ENCODE measurements at places on chromosomes 13 and 19.

- DNase-seq, result no peak
These were observed 69.8 kb downstream of the KCNRG start for GRCh38 chr13:50085063-50085462.

DNA sequence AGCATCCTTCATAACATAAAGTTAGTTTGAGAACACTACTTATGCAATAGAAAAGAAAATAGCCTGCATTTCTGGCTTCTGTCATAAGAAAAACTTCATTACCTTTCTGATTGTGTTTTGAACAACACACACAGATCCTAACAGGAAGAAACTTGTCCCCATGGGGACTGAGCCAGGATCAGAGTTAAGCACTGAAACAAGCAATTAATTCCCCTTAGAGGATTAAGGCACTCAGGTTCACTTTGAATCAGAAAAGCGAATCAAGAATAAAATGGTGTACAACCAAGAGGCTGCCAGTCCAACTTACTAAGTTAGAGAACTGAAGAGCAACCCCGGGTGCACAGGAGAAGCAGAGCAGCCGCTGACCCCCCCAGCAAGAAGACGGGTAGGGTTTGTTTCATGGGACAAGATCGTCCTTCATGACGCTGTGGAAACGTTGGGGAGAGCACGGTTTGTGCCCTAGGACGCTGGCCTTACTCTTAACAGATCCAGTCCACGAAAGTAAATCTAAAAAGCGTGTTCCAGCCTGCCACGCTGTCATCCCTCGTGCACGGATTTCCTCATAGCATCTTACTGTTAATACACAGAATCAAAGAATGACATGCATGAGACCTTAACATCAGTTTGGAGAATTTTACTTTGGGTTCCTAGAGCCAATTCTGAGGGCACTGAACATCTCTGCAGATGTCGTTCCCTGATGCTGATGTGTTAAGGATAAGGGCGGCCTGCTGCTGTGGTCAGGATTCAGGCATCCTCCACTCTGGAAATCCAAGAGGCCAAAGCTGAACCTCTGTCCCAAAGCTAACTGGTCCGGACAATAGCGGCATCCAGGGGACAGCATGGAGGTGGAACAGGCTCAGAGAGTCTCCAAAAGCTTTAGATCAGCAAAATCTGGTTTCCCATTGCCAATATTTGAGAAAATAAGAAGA lies 46.4 kb downstream of the GGACT start:
- DNase-seq, result no peak

- DNase-seq, result no peak
These were observed 59.8 kb upstream of the C1QTNF9 start for GRCh38 chr13:24249624-24250023.

GRCh38 chr19:40923934-40924391 lies 41.9 kb upstream of the CYP2A7 start:
- DNase-seq, result no peak

GRCh38 chr19:14425696-14426138 lies 6.6 kb upstream of the DDX39A start:
- DNase-seq, result no peak

DNA sequence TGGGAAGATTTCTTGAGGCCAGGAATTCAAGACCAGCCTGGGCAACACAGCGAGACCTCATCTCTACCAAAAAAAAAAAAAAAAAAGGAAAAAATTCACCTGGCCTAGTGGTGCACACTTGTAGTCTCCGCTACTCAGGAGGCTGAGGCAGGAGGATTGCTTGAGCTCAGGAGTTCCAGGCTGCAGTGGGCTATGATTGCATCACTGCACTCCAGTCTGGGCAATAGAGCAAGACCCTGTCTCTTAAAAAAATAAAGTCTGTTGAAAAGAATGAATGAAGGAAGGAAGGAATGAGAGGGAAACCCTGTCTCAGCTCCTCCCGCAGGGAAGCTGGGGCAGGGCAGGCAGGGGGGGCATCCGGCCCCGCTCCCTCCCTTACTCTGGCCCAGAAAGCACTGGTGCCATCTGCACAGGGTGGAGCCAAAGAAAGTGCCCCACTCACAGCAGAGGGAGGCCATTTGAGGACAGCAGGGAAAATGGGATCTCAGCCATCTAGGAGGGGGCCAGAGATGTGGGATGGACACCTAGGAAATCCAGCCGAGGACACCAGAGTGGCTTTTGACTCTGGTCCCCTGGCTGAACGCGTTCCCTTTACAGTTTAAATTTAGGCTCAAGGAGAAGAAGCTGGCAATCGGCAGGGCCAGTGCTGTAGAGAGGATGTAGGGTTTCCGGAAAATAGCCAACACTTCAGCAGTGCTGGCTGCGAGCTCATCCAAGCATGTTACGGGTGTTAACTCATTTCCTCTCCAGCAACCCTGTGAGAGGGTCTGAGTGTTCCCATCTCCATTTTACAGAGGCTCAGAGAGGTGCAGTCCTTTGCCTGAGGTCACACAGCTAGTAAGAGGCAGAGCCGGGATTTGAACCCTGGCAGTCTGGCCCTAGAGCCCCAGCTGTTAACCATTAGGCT lies 3.6 kb upstream of the HPN start:
- no peak for DNase-seq

DNA sequence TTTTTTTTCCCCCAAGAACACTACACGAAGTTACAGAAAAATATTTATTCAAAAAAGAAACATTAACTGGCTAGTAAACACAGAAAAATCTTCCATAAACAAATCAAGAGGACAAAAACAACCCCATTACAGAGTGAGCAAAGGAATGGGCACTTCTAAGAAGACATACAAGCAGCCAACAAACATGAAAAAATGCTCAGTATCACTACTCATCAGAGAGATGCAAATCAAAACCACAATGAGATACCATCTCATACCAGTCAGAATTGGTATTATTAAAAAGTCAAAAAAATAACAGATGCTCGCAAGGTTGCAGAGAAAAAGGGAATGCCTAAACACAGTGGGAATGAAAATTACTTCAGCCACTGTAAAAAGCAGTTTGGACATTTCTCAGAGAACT lies 131.7 kb downstream of the UGGT2 start:
- DNase-seq, result no peak

DNA sequence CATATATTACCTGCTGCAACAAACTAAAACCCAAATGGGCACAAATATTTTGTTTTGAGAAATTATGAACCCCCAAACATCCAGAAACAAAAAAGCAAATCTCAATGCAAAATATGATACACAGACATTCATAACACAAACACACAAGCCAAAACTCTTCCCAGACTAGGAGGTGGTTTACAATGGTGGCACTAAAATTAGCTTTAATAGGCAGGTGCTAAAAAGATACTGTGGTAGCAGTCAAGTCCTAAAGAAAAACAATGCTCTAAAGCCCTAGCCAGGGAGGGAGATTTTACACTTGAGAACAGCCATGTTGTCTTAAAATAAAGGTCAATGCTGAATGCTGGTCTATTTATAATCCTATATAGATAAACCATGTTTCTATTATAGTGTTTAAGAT lies 65.0 kb downstream of the DOCK9 start:
- no peak for DNase-seq

GRCh38 chr13:112525356-112525945 lies 62.5 kb downstream of the TUBGCP3 start:
- no peak for DNase-seq

DNA sequence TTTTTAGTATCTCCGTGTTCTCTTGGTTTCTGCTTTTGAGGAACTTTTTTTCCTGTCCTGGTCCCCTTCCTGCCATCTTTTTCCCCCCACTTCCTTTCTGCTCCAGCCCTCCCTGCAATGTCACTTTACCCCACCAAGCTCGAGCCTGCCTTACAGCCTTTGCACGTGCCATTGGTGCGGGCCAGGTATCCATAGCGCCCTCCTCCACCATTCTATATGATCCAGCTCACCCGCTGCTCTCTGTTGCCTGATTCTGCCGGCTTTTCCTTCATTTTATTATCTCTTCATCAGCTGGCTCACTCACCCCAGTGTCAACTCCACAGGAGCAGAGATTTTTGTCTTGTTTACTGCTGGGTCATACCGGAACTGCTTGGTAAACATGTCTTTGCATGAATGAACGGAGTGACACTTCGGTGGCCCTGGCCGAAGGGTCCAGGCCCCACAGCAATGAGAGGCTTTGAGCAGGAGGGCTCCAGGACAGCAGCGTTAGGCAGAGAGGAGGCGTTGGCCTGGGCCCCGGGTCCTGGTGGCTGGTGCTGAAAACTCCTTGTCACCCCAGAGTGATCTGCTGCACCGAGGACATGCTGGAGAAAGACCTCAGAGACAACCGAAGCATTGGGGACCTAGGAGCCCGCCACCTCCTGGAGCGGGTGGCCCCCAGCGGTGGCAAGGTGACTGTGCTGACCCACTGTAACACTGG lies 1.2 kb downstream of the MRI1 start:
- no peak for DNase-seq

DNA sequence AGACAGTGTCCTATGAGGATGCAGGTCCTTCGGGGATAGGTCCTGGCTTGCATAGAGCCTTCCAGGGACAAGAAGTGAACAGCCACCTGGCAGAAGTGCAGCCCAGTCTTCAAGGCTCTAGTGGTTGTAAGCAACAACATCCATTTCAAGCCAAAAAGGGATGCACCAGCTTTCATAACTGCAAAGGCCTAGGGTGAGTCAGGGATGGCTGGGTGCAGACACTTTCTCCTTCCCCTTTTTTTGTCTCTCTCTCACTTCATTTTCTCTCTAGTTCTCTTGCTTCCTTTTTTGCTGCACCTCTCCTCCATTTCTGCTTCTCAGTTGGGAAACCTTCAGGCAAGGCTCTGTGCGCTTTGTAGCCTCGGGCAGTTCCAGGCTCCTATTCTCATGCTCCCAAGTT lies 196.2 kb upstream of the ZNF536 start:
- no peak for DNase-seq

DNA sequence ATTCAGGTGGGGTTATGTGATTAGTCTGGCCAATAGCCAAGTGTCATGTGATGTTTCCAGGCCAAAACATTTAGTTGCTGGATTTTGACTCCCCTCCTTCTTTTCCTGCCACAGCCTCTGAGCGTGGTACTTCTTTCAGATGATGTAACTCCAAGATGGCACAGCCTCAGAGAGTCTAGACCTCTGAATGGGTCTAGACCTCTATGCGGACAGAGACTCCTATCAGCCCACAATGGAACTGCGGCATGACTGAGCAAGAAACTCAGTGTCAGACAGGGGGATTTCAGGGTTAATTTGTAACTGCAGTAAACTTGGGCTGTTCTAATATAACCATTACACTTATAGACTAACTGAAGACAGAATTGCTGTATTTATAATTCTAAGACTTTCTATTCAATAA lies 42.6 kb upstream of the ZDHHC20 start:
- DNase-seq, result no peak

DNA sequence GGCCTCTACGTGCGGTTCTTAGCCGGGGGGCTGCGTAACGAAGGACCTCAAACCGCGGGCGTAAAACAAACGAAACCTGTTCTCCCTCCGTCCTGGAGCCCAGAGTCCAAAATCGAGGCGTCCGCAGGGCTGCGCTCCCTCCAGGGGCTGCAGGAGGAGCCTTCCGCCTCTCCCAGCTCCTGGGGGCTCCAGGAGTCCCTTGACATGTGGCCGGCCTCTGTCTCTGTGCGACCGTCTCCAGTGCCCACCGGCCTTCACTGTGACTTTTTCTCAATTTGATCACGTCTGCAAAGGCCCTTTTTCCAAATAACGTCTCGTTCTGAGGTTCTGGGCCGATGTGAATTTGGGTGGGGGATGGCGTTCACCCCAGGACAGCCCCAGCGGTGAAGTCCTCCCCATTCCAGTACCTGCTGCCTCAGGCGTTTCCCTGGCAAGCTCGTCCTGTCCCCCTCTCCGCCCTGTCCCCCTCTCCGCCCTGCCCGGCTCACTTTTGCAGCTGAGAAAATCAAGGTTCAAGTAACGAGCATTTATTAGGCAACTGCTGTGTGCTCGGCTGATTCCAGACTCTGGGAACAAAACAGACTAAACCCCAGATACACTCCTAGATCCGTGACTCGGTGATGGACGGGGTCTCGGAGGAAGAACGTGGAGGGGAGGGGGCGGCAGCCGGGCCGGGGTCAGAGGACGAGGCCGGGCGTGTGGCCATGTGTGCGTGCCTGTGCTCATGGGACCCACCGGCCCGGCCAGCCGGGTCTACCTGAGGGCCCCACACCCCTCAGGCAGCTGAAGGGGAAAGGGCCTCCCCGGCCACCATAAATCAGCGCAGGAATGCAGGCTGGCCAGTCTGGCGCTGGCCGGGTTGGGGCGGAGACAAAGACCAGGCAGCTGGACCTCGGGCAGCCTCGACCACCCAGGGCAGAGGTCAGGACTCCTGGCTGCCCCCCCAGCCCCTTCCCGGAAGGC lies 28.1 kb upstream of the WDR18 start:
- DNase-seq, result no peak

GRCh38 chr13:106284358-106284757 lies 251.1 kb downstream of the EFNB2 start:
- DNase-seq, result no peak

- DNase-seq, result peak; percentile 71
These were observed 5.5 kb downstream of the IER2 start for GRCh38 chr19:13155472-13156359.

- DNase-seq, result no peak
These were observed 581.3 kb downstream of the DACH1 start for GRCh38 chr13:71285700-71286099.
